ENCODE measurements at places on chromosomes 4 and X. TPM values are rescaled to one million over a fixed set of nuclear protein-coding genes. Genes with fewer than 3 reads are reported as not detected.

Gene PRPS1
- 80.0 TPM for total RNA-seq

Gene JAKMIP1
- total RNA-seq = 4.0 TPM

Gene BTK
- total RNA-seq = 140 TPM

Gene IGFBP7
- total RNA-seq = not detected

Gene DRP2
- total RNA-seq = 0.96 TPM

Gene DGKK
- total RNA-seq = not detected

Gene NUDT11
- total RNA-seq = 21.7 TPM

Gene CXCL5
- total RNA-seq = not detected

Gene PAGE5
- total RNA-seq = not detected

Gene TMPRSS11B
- total RNA-seq = not detected

Gene C4orf36
- total RNA-seq = not detected

DNA sequence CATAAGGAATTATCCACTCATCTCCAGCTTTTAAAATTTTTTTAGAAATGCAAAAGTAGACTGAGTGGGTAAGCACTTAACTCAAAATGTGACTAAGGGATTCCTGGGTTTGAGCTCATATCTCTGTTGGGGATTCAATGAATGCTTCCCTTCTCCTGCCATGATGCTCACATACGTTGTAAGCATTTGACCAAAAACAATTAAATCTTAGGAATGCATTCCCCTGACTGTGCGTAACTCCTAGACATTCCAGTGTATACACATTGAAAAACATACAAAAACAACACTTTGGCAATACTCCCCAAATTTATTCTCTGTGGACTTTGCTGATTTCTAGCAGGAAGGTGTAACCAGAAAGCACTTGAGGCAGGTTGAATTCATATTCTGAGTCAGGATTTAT, 29.8 kb downstream of the SPANXA2 start:
- no peak for DNase-seq

DNA sequence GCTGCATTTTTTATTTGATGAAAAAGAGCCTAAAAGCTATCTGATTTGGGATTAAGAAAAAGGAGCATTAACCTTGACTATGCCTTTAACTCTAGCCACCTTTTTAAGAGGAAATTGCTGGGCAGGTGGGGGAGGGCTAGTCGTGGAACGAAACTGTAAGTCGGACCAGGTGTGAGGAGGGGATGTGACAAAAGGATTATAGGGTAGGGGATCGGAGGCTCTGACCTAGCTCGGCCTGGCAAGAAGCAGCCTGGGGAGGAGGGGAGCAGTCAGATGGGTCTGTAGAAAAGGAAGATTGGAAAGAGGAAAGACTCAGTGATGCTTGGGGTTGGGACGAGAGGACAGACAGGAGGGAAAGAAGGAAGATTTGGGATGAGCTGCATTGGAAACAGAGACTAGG, 21.1 kb upstream of the SPCS3 start:
- peak; percentile 21 for DNase-seq

DNA sequence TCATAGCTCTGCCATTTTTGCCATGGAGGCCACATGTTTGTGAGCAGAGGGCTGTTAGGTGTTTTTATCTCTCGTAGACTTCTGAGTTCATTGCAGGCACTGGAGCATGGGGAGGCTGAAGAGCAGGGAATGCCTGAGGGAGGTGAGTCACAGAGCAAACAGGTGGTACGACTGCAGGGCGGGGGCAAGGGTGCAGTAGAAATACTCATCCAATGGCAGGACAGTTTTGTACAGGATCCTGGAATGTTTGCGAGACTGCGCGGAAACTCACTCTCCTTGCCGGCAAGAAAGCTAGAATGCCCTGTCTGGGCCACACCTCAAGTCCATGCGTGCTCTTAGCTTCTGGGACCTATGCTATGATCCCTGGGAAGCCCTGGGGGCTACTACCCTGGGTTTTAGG, 20.0 kb upstream of the VCX2 start:
- no peak for DNase-seq

DNA sequence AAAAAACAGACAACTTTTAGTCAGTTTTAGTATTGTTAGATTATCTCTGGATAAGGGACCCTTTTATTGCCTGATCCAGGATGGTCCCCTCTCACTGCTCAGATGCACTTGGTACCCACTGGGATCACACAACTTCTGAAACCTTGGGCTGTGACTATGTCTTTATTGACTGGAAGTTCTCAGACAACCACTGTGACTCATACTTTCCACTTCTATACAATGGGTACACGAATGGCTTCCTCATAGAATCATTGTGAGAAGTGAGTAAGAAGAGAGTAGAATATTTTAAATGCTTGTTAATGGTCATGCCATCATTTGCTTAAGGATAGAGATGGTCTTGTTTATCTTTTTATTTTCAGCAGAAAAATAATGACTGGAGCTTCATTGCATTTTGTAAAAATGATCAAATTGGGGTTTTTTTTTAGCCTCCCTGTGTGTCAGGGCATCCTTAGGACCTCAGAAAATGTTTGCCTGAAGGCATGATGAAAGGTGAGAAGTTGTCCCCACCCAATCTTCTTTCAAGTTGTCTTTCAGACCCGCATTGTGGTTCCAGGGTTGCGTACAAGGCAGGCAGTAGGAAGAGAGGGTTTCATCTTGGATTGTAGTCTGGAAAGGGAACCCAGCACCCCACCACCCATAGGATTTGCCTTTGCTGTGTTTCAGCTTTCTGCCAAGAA, 115.1 kb downstream of the CPEB2 start:
- DNase-seq = no peak

DNA sequence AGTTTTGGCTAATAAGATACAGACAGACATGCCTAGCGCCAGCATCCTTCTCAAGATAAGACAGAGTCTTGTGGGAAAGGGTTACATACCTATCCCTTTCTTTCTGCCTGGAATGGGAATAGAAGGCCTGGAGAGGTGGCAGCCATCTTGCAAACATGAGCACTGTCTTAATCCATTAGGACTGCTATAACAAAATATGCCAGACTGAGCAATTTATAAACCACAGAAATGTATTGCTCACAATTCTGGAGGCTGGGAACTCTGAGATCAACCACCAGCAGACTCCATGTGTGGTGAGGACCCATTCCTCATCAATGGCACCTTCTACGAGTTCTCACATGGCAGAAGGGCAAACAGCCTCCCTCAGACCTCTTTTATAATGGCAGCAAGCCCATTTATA, 26.5 kb upstream of the NEIL3 start:
- DNase-seq = no peak

DNA sequence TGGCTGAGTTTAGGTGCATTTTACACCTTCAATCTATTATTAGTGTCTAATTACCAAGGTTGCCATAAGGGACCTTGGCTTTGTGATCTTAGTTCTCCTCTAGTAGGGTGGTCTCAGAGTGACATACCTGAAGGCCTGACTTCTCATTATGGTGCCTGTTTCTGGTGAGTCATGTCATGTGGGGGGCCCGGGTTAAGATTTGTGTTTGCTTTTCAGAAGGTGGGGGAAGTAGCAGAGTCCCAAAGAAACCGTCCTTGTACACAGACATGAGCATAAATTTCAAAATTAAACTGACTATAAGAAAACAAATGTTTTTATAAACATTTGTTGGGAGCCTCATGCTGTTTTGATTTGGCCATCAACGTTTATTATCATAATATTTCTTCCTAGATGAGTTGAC, 74.5 kb downstream of the HHIP start:
- no peak for DNase-seq

DNA sequence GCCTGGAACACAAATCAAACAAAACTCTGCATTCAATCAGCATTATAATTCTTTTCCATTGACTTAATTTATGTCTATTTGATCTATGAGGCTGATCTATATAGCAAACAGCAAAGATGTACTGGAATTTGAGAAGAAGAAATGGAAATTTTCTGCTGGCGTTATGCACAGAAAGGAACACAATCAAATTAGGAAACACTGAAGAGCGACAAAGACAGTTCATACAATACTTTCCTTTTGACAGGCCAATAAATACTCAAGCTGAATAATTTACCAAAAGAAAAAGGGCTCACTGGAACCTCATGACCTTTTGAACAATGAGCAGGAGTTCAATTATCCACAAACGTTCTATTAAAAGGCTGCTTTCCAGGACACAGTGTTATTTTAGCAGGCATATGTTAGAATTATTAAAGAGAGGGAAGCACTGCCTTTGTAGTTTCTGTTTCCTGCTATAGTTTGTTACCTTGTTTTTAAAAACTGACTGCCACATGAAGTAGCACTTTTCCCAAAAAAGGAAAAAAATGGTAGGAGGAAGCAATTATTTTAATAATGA, 8.1 kb downstream of the PDHA2 start:
- DNase-seq = no peak

DNA sequence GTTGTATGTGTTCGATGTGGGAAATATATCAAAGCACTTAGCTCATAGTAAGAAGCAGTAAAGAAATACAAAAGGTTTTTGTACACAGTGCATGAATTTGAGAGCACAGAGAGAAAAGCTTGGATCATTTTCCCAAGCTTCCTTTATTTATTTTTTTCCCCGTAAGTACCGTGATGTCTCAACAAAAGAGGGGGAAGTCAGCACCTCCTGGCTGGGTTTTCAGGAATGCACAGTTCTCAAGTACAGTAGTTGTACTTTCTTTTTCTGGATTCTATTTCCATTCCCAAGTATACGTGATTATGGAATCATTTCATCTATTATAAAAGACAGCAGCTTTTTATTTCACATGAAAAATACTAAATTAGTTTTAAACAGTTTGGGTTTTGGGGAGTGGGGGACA, 171.5 kb upstream of the EDNRA start:
- no peak for DNase-seq

GRCh38 chrX:85666471-85666870, 287.0 kb upstream of the POF1B start:
- no peak for DNase-seq

- no peak for DNase-seq
These were observed 203.4 kb downstream of the ANKRD50 start for GRCh38 chr4:124509151-124509550.

GRCh38 chr4:100421361-100421978, 96.4 kb downstream of the EMCN start:
- peak; percentile 9 for DNase-seq

DNA sequence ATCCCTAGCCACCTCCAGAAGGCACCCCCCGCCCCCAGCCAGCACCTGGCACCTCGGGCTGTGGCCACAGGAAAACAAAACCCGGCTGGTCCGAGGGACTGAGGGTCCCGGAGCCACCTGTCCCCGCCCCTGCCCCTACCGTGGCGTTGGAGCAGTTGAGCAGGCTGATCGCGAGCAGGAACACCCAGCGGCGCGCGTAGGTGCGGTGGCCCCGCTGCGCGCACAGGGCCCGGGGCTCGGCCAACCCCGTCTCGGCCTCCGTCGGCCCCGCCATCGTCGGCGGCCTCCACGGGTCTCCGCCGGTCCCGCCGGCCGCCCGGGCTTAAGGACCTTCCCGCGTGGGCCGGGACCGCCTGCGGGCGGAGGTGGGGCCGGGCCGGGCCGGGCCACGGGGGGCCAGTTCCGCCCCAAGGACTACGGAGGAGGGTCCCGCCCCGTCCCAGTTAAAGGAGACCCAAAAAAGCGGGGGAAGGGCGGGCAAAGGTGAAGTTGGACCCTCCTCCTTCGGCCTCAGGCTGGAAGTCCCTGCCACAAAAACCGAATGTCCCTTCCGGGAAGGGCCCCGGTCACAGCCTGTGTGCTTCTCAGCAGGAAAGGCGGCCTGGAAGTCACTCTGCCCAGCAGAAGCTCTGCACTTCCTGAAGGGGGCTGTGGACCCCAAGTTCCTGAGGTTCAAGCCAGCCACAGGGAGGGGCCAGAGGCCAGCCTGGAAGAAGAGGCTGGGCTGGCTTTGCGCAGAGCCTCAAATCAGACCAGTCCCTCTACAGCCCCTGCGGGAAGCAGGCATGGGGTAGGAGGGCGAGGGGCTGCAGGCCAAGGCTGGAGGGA, at the start of gene SLC49A3:
TSS of gene SLC49A3 (minus strand) at position 298 of the 828 bp plus-strand sequence. CDS start at position 274, 24 bp downstream.
- no peak for DNase-seq

- no peak for DNase-seq
These were observed 75.7 kb downstream of the CPEB2 start for GRCh38 chr4:15077969-15078368.

DNA sequence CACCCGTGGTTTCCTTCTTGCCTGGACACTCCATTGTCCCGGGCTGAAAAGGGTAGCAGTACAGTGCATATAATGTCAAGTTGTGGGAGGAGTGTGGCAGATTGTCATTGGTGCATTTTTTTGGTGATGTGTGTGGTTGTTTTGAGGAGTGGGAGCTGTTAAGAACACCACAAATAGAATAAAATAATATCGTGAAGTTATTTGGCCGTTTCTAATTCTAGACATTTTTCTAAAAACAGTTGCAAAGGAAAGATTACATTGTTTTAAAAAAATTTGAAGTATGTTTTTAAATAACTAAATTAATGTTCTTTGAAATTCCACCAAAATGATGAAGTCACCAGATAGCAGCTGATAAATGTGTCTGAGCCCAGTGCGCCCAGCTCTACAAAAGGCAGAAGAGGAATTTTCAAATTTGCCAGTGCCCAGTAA, 1.3 kb downstream of the PKD2 start:
- no peak for DNase-seq

DNA sequence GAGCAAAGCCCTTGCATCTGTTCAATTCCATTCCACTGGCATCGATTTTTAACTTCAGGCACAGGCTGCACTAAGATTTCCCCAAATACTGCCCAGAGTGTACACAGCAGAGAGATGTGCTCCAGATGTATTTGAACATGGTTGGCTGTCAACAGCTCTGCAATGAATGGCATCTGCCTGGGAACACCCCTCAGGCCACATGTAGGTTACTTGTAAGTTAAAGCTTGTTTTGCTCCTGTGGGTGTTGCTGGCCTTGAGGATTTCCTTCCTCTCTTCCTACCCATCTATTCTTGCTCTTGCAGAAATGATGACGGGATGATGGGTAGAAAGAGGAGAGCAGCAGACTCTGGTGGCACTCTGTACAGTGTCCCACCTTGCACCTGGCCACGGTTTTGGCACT, 69.3 kb upstream of the HELT start:
- DNase-seq = no peak

DNA sequence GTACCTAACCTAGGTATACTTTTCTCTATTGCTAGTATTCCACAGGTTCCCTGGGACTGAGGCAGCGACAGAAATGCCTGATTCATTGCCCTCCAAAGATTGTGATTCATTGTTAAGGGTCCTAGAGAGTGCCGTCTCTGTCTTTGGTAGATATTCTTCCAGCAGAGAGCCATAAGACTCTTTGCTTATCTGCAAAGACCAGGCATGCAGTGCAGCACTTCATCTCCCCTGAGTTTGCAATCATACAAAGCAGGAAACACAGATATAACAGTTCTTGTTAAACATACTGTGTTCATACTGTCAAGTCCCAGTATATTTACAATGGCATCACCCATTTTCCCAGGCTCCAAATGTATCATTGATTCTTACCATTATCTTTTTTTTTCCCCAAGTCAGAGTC, 47.7 kb downstream of the KLF8 start:
- no peak for DNase-seq

- DNase-seq = no peak
These were observed 46.7 kb upstream of the IL2 start for GRCh38 chr4:122503214-122503613.

DNA sequence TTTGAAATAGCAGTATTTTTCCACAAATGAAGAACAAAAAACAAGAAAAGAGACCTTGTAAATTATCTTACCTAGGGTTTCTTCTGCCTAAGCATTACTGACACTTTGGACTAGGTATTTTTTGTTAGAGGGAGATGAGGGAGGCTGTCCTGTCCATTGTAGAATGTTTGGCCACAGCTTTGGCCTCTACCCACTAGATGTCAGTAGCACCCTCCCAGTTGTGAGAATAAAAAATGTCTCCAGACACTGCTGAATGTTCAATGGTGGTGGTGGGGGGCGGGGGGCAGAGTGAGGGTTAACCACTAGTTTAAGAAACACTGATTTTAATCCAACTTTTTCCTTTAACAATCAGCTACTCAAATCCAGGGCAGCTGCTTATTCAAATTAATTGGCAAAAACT, 25.8 kb downstream of the OTUD4 start:
- peak; percentile 51 for DNase-seq

Measured in OCI-LY7 (cell line).